ENCODE measurements at places on chromosomes 6 and 20.

- no peak for DNase-seq
Observed at GRCh38 chr6:155013457-155013876, 18.4 kb downstream of the TIAM2 start.

DNA sequence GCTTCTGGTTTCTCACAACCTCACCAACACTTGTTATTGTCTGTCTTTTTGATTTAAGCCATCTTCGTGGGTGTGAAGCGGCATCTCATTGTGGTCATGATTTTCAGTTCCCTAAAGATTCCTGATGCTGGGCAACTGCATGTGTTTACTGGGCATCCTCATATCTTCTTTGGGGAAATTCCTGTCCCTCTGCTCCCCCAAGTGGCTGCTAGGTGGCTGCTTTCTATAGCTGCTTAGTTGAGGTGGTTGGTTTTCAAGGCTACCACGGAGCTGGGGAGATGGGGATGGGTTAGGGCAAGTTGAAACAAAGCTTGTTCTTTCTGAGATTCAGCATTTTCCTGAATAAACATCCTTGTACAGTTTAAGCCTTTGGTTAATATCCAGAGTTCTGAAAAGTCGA, 403.9 kb upstream of the SULF2 start:
- peak; percentile 46 for DNase-seq

DNA sequence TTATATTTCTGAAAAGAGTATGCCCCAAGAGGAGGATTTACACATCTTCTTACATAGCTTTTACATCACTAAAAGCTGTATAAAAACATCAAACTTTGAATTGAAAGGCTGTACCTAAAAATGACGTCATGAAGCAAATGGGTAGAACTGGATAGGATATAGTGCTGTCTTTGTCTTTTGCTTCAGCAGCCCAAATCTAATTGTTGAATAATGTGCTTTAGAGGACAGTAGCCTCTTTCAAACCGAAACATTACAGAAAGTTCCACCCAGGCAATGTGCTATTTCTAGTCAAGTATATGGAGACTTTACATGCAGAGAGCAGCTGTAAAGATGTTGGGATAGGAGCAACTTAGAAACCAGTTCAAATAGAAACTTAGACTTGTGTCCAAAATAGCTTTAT, 51.9 kb downstream of the ADGRG6 start:
- DNase-seq = no peak

- peak; percentile 70 for DNase-seq
Observed at GRCh38 chr6:151475653-151476523, 17.9 kb upstream of the CCDC170 start.

- no peak for DNase-seq
Observed at GRCh38 chr6:150846641-150847040, 18.9 kb upstream of the MTHFD1L start.

DNA sequence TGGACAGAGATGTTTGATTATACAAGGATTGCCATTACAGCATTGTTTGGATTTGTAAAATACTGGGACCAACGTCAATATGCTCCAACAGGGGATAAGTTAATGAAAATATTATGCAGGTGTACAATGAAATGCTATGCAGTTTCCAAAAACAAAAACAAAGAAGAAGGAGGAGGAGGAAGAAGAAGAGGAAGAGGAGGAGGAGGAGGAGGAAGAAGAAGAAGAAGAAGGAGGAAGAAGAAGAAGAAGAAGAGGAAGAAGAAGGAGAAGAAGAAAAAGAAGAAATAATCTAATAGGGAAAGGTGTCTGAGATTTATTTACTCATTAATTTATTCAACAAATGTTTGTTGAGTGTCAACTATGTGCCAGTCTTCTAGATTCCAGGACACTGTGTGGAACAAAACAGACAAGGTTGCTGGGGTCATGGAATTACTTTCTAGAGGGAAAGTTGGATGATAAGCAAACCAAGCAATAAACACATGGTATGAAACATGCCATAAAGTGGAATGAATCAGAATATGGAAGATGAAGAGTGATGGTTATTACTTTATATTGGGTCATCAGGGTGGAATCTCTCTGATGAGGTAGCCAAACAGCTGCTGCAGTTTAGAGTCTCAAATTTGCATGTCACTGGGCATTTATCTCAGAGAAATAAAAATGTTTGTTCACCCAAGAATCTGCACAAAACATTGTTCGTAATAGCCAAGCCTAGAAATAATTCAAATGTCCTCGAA, 6.3 kb upstream of the TRIM27 start:
- DNase-seq = no peak

- DNase-seq = no peak
Observed at GRCh38 chr6:31727717-31728671, 1.1 kb downstream of the DDAH2 start.

DNA sequence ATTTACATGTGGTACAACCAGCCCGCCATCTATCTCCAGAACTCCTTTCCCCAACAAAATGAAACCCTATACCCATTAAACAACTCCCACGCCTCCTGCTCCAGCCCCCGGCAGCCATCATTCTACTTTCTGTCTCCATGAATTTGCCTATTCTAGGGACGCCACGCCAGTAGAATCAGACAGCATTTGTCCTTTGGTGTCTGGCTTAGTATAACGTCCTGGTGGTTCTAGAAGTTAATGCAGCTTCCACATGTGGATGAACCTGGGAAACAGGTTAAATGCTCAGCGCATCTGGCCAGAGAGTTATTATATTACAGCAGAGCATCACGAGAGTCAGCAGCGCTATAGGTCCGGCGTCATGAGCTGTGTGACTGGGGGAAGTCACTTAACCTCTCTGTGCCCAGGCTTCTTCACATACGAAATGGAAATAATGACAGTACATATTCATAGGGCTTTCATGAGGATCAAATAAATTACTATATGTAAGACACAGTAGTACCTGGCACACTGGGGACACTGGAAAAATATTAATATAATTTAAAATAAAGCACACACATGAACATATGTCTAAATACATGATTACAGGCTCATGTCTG, 178.7 kb upstream of the TAB2 start:
- no peak for DNase-seq

GRCh38 chr20:11083841-11084240, 410.0 kb upstream of the JAG1 start:
- no peak for DNase-seq

DNA sequence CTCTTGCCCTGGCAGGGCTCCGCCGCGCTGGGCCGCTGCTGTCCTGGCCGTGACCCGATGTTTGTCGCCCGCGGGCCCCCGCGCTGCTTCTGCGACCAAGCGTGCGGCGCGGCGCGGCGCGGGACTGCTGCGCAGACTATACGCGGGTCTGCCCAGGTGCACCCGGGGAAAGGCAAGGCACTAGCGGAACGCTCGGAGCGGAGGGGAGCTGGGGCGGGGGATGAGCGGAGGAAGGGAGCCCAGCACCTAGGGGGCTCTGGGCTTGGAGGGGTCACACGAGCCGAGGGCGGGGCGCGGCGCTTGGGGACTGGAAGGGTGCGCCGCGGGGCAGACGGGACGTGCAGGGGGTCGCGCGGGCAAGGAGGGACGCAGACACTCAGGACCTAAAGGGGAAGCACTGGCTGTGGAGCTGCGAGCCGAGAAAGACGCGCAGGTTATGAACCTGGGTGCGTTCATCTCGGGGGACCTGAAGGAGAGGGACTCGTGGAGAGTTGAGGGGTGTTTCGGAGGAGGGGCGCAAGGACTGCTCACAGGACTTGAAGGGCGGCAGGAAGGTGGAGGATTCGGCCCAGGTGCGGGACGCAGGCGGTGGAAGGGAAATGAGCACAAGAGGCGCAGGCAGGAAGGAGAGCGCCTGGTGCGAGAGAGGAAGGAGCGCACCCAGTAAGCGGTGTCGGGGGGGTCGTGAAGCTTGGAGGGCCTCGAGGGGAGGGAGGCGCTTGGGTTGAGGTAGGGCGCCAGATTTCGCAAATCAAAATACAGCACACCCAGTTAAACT, 40.8 kb upstream of the ZNFX1 start:
- DNase-seq = peak; percentile 57

- DNase-seq = no peak
Observed at GRCh38 chr6:151284548-151285017, 44.8 kb downstream of the AKAP12 start.

DNA sequence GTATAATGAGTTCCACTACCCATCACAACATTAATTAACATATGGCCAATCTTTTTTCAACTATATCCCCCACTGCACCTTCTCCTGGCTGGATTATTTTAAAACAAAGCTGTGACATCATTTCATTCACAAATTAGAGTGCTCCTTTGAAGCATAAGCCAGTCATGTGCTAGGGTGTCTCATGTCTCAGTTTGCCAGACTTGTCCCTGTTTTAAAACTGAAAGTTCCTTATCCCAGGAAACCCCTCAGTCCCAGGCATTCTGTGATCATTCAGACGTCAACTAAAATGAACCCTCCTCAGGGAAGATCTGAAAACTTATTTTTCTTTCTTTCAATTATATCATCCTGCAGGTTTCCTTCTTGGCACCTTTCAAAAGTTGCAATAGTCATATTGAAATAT, 29.3 kb upstream of the LOC128125822 start:
- DNase-seq = no peak

DNA sequence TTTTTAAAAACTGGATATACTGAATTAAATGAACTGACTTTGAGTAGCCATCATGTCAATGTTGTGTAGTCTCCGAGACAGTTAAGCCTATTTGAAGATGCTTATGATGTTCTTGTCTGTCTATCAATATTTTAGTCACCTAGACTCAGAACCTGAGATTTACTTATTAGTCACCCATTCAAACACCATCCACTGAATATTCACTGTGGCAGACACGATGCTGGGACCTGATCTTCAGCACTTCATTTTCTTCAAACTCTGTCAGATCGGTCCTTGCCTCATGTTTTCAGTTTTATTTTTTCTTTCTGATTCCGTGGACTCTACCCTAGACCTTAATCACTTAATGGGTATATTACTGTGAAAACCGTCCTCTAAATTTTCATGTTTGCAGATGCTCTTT, 123.7 kb upstream of the MCHR2 start:
- DNase-seq = no peak

DNA sequence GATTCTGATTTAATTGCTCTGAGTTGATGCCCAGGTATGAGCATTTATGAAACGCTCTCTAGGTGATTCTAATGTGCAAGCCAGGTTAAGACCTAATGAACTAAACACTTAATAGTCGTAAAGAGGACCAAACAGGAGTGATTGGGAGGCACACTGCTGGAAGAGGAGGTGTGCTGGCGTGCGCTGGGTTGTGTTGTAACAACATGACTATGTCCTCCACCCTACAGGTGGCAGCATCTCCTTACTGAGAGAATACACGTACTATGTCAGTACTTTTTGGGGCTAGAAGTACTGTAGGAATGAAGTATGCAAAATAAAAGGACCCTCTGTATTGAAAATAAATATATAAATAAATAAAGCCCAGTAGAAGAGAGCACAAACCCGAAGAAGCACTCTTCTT, 11.9 kb downstream of the C6orf89 start:
- peak; percentile 30 for DNase-seq

DNA sequence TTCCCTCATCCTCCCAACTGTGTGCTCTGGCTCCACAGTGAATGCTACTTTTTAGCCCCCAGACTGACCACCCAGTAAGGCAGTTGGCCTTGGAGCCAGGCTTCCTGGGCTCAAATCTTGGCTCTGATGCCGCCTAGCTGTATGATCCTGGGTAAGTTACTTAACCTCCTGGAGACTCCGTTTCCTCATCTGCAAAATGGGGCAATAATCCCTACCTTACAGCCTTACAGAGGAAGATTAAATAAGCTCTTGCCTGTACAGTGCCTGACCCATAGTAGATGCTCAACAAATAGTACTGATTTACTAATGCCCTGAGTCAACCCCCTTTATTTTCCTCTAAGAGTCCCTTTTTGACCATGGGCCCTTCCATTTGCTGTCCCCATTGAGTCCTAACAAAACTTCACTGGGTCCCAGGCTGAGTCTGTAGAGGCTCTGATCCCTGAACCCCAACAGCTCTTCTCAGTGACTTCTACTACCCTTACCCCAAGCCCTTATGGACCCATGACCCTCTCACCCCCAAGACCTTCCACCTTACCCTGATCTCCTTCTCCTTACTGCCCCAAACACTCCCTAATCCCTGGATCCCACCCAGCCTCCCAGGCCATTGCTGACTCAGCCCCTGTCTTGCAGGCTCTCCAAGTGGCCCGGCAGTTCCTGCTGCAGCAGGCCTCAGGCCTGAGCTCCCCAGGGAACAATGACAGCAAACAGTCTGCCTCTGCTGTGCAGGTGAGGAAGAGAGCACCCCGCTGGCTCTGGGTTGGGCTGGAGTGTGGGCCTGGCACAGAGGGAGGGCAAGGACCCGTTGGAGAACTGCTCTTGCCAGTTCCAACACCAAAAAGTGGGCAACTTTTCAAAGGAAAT, 31.4 kb downstream of the FOXP4 start:
- no peak for DNase-seq

DNA sequence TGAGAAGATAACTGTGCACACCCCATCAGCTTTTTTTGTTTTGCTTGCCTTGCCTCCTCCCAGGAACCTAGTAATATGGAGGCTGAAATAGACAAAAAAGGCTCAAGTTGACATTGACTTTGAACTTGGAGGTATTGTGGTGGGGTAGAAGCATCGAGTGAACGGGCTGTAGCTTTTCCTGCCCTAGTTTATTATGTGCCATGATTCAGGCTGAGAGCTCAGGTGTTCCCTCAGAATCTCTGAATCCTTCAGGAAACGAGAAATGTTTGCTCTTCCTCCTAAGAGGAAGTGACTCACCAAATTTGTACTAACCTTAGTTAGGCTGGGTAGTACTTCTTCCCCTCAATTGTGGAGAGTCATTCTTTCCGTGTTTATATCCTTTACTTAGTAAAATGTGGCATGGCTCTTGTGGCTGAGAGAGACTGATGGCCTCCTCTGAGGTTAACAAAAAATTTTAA, 98.8 kb downstream of the SASH1 start:
- DNase-seq = no peak

- DNase-seq = no peak
Observed at GRCh38 chr6:35064290-35064689, 76.8 kb downstream of the TCP11 start.

DNA sequence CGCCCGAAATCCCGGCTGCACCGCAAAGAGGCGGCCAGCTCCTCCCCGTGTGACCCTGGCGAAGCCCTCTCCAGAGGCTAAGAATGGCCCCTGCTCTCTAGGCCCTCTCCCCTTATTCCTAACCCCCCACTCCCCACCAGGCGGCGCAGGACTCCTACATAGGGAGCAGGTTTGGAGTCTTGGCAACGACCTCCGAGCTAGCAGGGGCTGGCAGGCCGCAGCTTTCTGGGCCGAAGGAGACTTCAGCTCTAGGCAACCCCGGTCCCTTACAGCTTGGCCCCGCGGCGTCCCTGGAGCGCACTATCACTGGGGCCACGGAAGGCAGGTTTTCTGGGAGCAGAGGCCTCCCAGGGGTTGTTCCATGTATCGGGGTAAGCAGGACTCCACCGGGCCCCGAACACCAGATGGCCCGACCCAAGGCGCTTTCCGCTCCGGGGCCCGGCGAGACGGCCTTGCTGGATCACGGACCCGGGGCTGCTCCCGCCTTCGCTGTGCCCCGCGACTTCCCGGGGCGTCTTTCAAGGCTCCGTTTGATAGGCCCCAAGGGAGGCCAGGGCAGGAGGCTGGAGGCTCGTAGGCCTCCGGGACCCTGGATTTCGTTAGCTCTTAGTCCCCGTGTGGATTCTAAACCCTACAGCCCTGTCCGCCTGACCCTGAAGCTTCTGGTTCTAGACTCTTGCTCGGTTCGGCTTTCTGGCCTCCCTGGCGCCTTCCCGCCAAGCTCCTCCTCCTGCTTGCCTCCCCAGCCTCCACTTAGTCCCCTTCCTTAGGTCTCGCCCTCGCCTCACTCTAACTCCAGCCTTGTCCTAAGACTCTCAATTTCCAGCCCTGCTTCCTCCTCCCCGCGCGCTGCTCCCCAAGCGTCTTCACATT, 1.9 kb downstream of the SLC32A1 start:
- peak; percentile 95 for DNase-seq

GRCh38 chr6:1296079-1296478, 15.8 kb upstream of the FOXQ1 start:
- no peak for DNase-seq
